ENCODE measurements at places on chromosomes 2 and 18. TPM values are rescaled to one million over a fixed set of nuclear protein-coding genes. Genes with fewer than 3 reads are reported as not detected.

- DNase-seq, result no peak
Observed at GRCh38 chr2:187264612-187265011, 183.4 kb downstream of the CALCRL start.

DNA sequence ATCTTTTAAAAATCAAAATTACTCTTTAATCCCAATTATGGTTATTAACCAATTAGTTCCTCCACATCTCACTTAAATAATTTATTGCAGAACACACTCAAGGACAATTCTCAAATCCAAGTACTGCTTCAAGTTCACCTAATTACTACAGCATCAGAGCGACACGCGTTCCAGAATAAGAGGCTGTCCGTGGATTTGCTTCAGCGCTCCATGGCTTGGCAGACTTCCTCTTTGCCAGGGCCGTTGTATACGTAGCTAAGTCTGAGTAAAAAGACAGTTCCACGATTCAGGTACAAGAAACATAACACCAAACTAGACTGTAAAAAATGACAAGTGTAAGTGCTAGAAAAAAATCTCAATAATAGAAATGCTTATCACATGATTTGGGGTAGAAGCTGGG, 153.2 kb upstream of the MYT1L start:
- no peak for DNase-seq

DNA sequence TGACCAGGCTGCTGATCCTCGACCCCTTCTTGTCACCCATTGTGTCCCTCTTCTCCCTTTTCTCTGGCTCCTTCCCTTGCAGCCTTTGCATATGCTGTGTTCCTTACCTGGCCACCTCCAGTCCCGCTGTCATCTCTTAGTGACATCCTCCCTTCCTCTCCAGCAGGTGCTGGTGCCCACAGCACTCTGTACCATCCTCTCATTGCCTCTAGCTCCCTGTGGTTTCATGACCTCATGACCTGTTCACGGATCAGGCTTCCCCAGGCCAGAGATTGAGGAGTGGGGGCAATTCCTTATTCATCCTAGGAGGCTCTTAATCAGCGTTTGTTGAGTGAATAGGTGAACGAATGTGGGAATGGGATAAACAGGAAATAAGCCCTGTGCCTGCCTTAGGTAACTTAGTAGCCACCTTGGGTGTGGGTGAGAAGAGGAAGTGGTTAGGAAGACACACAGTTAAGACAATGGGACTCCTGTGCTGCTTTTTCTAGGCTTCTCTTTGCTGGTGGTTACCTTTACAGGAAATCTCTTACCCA, 35.5 kb downstream of the ITGA6 start:
- DNase-seq, result no peak

DNA sequence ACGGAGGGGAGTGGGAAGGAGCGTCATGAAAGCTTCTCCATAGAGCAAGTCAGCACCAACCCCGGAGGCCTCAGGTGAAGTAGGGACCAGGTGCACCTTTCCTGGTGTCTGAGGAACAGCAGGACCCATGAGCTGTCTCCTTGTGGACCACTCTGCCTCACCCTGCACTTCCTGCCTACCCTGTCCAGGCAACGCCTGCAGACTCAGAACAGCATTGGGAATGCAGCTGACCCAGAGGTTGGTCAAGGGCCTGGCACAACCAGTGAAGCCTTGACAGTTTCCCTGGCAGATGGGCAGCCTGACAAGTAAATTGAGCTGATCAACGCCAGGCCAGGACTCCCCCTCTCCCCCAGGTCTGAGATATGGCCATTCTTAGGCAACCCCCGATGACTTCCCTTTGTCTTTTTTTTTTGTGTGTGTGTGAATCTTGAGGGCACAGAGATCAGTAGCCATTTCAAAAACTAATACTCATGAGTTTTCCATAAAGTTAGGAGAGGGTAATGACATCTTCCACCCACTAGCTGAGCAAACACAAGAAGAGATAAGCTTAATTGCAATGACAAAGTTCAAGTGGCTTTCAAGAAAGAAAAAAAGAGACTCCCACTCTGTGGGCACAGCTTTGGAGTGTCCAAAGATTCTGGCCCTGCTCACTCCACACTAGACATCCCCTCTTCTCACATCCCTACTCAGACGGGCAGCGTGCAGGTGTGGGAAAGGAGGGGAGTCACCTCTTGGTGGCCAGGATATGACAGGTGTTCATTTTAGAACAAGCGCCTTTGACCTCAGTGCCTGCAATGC, 3.5 kb upstream of the FABP1 start:
- DNase-seq, result no peak

- DNase-seq, result no peak
Observed at GRCh38 chr2:110848519-110849030, 116.2 kb downstream of the ACOXL start.

DNA sequence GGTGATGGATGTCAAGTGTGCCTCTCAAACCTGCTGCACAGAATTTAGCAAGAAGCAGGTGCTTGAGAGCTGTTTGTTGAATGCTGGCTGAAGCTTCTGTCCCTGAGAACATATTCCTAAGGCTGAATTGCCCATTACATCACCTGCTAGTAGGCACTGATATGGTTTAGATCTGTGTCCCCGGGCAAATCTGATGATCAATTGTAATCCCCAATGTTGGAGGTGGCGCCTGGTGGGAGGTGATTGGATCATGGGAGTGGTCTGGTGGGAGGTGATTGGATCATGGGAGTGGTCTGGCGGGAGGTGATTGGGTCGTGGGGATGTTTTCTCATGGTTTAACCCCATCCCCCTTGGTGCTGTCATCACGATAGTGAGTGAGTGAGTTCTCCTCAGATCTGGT, 128.0 kb downstream of the HRH4 start:
- DNase-seq, result no peak

- DNase-seq, result no peak
Observed at GRCh38 chr2:203500951-203501350, 34.1 kb downstream of the RAPH1 start.

GRCh38 chr2:11949732-11950523, 203.5 kb downstream of the LPIN1 start:
- DNase-seq, result no peak

- no peak for DNase-seq
Observed at GRCh38 chr2:117693154-117693553, 121.3 kb upstream of the DDX18 start.

- no peak for DNase-seq
Observed at GRCh38 chr2:102273619-102274211, 37.6 kb upstream of the IL1RL1 start.

- no peak for DNase-seq
Observed at GRCh38 chr2:241177526-241178334, 10.7 kb upstream of the ANO7 start.

The CFAP65 gene
- total RNA-seq, result not detected

The IL1A gene
- total RNA-seq, result not detected

The MGAT5 gene
- total RNA-seq, result 41.6 TPM
